ENCODE measurements at places on chromosomes 12 and 14.

GRCh38 chr14:56630707-56631106, 51.1 kb downstream of the TMEM260 start:
- peak; percentile 28 for DNase-seq

GRCh38 chr14:100429537-100429936, 106.4 kb downstream of the SLC25A47 start:
- DNase-seq, result no peak

GRCh38 chr12:211142-211465, 2.9 kb downstream of the SLC6A12 start:
- no peak for DNase-seq

GRCh38 chr12:67697967-67698366, 49.4 kb downstream of the DYRK2 start:
- DNase-seq, result no peak

- DNase-seq, result no peak
These were observed 191.4 kb downstream of the SNAPC1 start for GRCh38 chr14:61953602-61954001.

GRCh38 chr14:106657460-106657859, 1131.1 kb downstream of the TMEM121 start:
- no peak for DNase-seq

DNA sequence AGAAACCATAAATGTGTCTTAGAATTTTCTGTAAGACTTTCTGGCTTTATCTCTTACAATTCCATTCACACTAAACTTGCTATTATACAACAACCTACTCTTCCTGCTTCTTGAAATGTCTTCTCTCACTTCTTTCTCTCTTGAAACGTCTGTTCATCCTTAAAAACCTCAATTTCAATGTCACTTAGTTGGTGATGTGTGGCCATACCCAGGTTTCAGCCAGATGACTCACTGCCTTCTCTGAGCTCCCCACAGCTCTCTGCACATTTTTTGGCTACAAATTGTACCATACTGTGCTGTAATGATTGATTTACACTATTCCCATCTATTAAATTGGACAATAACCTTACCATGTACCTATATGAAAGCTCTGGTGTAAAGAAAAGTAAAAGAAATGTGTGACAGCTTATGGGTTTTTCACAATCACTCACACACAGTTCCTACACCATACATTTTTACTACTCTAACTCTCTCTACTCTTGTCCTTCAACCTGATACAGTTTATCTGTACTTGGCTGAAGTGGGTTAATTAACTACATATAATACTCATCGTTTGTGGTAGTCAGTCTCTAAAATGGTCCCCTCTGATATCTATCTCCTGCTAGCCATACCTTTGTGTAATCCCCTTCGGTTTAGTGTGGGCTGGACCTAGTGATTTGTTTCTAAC, 222.1 kb downstream of the NELL2 start:
- no peak for DNase-seq

DNA sequence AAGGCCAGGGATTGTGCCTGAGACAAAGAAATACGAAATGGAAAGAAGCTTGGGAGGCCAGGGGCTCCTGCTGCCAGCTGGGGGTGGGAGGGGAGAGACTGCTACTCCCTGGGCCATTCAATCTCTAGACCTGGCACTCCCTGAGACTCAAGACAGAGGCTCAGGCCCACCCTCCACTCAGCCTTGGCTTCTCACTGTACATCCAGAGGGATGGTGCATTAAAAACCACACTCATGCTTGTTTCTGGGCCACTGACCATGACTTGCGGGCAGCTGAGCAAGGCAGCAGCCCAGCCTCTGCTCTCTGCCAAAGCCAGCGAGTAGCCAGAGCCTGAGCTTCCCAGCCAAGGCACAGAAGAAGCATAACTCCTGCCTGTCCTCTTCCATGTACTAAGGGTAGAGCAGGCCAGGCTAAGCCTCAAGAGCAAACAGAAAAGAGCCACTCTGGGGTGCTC, 41.5 kb downstream of the PITPNM2 start:
- no peak for DNase-seq

DNA sequence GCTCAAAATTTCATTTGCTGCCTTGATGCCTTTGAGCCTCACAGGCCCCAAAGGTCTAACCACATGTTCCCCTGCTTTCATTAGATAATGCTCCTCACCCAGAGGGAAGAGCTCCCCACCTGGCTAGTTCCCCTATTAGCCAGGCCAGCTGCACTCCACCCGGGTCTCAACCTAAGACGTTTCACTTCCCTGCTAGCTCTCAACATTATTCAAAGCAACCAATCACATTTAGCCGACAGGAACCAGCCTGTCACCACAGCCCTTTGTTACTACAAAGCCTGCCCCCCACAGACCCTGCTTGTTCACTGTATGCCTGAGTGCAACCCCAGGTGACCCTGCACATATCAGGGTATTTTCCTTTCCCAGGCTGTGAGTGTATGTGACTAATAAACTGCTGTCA, 78.6 kb downstream of the SLC15A5 start:
- no peak for DNase-seq

GRCh38 chr12:94218233-94218632, 69.9 kb downstream of the PLXNC1 start:
- DNase-seq, result no peak

DNA sequence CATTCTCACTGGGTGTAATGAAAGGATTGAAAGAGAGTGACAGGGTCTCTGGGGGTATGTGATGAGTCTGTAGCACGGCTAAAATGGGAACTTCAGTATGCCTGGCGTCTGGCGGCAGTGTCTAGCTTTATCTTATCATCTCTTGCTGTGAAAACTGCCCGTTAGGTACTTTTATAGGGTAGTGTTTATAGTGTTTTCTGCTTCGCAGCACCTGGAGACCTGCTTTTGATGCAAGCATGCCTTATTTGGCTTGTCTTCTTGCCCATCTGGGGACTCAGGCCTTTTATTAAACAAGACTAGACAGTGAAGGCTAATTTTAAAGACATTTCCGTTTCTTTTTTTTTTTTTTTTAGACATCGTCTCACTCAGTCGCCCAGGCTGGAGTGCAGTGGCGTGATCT, 36.3 kb upstream of the ALDH2 start:
- no peak for DNase-seq

GRCh38 chr12:70402597-70402996, 36.5 kb downstream of the KCNMB4 start:
- peak; percentile 11 for DNase-seq

GRCh38 chr14:51684760-51685159, 33.0 kb downstream of the FRMD6 start:
- peak; percentile 43 for DNase-seq

DNA sequence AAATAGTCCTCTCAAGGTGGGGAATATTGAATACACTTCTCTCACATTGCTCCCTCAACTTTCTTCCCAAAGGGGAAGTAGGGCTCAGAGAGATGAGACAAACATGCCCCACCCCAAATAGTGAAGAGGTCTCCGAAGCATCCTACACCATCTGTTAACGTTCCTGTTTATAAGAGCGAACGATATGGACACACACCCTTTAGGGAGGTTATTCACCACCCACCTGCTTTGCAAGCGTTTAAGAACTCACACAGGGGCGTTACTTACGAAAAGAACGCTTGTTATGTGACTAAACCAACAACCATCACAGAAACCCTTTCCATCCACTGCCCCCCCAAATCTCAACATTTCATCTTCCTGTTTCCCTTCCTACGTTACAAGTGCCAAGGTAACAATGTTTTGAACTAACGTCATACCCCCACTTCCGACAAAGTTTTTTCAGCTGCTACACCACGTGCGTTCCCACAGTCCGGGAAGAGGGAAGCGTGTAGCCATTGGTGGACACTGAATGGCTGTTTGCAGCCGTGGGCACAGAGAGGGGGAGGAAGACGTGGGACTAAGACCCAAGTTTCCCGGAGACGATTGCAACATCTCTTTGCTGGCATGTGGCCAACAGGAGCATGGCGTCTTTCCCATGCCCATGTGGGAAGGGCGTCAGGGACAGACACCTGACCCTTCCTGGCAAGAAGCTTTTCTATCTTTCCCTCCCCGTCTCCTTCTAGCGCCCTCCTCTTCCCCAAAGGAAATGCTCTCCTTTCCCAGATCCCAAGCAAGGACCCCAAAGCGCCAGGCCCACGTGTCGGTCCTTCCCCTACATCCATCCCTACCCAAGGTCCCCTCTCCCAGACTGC, 1.2 kb downstream of the YBX3 start:
- peak; percentile 96 for DNase-seq

GRCh38 chr12:62846491-62846890, 88.5 kb downstream of the PPM1H start:
- no peak for DNase-seq

- no peak for DNase-seq
These were observed 256.8 kb upstream of the BTG1 start for GRCh38 chr12:92402415-92402814.

- peak; percentile 87 for DNase-seq
These were observed 41.7 kb upstream of the RIN3 start for GRCh38 chr14:92471919-92472318.

All from epithelial cell of esophagus (primary cell).